Activated CD4-positive, alpha-beta T cell treated with anti-CD3 and anti-CD28 coated beads, Interleukin-2, amount 50 U/mL, for 1 hour (primary cell): ENCODE measurements at places on chromosomes 16 and 17.

- DNase-seq, result no peak
These were observed 216.2 kb downstream of the RBFOX1 start for GRCh38 chr16:7548796-7549318.

DNA sequence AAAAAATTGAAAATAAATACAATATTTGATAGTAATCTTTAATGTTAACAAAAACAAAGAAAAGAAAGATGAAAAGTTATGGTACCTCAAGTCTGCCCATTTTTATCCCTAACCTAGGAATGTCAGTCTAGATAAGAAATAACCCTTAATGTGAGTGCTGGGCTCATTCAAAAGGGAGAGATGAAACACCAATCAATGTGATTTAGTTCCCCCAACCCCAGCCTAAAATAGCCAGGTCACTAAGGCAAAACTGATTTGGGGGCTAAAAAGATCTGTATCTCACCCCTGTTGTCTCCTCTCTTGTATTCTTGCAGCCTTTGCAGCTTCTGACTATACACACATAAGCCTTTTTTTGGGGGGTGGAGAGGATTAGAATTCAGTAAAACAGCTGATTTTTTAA lies 3.2 kb upstream of the IGF2BP1 start:
- DNase-seq, result no peak

DNA sequence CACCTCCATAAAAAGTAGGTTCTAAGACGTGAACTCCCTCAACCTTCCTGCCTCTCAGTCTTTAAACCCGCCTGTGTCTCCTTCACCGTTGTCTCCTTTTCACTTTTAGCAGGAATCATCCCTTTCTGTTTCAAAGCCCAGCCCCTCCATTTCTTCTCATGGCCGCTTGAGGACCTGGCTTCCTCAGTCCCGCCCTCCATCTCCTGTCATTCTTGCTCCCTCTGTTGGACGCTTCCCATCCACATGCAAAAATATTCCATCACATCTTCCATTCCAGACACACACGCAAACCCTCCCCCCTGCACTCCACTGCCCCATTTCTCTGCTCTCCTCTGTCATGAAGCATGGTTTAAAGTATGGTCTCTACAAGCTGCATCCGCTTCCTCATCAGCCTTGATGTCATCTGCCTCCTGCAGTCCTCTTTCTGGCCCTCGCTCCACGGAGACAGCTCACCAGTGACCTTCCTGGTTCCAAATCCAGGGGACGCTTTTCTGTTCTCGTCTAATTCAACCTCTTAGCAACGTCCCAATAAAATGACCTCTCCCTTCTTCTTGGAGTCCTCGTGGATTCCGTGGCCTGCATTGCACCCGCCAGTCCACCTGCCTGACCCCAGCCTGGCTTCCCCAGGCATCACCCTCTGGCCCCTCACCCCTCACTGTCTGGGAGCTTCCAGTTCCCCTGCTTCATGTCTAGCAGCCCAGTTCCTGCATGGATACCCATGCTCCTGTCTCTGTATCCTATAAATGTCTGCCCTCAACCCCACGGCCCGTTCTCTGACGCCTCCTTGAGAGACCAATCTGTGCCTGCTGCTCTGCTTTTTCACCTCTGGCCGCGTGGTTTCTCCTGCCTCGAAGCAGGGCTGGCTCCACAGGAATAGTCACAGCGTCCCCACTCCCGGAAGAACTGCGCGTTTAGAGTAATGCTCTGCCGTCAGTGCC lies 26.2 kb downstream of the ANKRD40 start:
- no peak for DNase-seq

GRCh38 chr16:6836766-6837165 lies 495.9 kb upstream of the RBFOX1 start:
- DNase-seq, result no peak

GRCh38 chr17:61583242-61583641 lies 7.8 kb downstream of the NACA2 start:
- DNase-seq, result no peak

GRCh38 chr16:58563235-58563634 lies 47.9 kb downstream of the SETD6 start:
- no peak for DNase-seq
